ENCODE measurements at places on chromosomes 1 and 21. TPM values are rescaled to one million over a fixed set of nuclear protein-coding genes. Genes with fewer than 3 reads are reported as not detected.

- DNase-seq, result no peak
Measured at GRCh38 chr1:40057310-40058030, 16.9 kb downstream of the CAP1 start.

DNA sequence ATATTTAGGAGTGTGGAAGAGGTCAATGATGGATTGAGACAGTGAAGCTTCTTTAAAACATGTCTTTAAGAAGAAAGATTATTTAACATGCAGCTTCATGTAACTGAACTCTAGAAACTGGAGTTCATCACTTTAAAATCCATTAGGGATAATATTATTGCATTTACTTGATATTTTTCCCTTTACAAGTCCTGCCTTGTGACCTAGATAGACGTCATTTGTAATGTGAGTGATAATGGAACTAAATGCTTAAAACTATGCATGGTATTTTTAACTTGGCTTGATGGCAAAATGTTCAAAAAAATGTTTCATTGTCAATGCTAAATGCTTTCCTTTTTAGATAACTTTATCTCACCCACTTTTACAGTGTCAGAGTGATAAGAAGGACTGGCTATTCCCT, 723.7 kb downstream of the RWDD3 start:
- DNase-seq, result no peak

- no peak for DNase-seq
Measured at GRCh38 chr1:223500560-223501425, 107.6 kb downstream of the CCDC185 start.

Gene OR6N1
- total RNA-seq, result not detected

- DNase-seq, result no peak
Measured at GRCh38 chr1:180777072-180777689, 135.5 kb upstream of the KIAA1614 start.

Gene TNFRSF9
- total RNA-seq, result 6.4 TPM

GRCh38 chr1:224245188-224245587, 62.1 kb downstream of the DEGS1 start:
- DNase-seq, result no peak

DNA sequence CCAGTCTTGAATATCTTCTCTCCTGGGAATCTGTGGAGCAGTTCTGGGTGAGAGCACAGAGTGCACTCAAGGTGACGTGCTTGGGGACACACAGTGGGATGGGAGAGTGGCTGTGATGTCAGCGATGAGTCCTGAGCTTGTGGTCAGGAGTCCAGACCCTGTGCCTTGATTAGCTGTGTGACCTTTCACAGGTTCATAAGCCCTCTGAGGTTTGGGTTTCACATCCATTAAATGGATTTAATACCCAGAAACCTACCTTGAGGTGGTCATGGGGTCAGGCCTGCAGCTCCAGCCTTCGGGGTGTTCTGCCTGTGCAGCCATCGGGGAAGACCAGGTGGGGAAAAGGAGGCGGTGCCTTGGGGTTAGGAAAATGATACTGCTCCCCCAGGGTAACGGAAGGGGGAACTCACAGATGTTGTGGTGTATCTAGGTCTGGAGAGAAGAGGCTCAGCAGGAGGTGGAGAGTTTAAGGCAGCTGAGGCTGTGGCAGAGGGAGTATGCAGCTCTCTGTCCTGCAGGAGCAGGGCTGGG, 38.5 kb upstream of the ETV3 start:
- no peak for DNase-seq

GRCh38 chr1:3453891-3454810, at the start of gene ARHGEF16:
Gene ARHGEF16 (plus strand): TSS chr1:3454665. CDS start chr1:3463085, 8,420 bp downstream.
- DNase-seq, result peak; percentile 55

GRCh38 chr1:76186554-76187170, 112.1 kb downstream of the ST6GALNAC3 start:
- no peak for DNase-seq

DNA sequence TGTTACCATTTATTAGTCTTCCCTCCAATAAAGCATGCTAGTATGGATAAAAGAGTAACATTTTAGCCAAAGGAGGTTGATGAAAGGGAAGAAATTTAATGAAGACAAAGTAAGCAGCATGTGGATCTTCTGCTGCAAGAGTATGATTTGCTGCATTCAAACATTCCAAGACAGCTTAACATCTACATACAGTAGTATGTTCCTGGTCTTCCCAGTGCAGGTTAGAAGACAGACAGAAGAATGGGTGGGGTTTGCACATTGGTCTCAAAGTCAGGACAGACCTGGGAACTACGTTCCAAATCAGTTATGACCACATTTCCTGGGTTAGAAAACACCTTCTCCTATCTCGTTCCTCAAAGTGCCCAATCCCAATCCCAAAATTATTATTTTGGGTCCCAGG, 43.3 kb downstream of the PUM1 start:
- no peak for DNase-seq

Gene HHAT
- total RNA-seq, result 1.1 TPM

DNA sequence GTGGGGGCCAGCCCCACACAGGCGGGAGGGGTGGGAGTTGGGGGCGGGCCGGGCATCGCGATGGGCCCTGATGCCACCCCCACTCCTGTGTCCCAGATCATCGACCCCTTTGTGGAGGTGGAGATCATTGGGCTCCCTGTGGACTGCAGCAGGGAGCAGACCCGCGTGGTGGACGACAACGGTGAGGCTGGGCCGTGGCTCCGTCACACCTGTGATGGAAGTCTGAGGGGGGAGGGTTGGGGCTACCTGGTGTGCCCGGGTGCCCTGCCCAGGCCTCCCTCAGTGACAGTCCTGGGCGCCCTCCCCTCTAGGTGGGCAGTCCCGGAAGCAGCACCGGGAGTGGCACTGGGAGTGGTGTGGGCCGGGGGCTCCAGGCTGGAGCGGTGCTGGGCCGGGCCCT, 22.6 kb downstream of the PLCH2 start:
- DNase-seq, result no peak

DNA sequence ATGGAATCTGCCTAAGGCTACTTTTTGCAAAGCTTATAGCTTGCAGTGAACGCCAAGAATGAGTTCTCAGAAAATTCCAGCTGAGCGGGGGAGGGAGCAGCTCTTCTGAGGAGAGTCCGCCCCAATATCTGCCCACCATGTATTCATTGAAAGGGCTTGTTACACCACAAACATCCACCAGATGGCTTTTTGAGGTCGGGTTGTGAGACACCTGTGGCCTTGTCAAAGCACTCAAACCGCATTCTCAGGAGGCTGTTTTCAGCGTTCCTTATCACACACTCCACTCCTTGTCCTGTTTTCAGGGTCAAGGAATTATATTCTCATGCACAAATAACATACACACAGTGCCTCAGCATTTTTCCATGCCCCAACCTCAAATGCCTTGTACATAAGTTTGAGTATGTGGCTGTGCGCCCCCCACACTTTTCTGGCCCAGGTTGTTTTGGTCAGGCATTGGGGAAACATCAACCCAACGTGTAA, 3.9 kb upstream of the C4BPB start:
- no peak for DNase-seq

- no peak for DNase-seq
Measured at GRCh38 chr1:241235256-241235897, 121.6 kb downstream of the RGS7 start.

Gene EXTL1
- total RNA-seq, result not detected

Gene ADAMTS5
- total RNA-seq, result 0.08 TPM

DNA sequence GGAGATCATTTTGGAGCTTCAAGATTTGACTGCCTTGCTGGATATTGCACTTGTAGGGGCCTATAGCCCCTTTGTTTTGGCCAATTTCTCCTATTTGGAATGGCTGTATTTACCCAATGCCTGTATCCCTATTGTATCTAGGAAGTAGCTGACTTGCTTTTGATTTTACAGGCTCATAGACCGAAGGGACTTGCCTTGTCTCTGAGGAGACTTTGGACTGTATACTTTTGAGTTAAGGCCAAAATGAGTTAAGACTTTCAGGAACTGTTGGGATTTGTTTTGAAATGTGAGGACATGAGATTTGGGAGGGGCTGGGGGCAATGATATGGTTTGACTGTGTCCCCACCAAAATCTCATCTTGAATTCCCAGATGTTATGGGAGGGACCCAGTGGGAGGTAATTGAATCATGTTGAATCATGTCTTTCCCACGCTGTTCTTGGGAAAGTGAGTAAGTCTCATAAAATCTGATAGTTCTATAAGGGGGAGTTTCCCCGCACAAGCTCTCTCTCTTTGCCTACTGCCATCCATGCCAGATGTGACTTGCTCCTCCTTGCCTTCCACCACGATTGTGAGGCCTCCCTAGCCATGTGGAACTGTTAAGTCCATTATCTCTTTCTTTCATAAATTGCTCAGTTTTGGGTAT, 276.1 kb downstream of the LMX1A start:
- DNase-seq, result no peak

Gene COL8A2
- 0.09 TPM for total RNA-seq

DNA sequence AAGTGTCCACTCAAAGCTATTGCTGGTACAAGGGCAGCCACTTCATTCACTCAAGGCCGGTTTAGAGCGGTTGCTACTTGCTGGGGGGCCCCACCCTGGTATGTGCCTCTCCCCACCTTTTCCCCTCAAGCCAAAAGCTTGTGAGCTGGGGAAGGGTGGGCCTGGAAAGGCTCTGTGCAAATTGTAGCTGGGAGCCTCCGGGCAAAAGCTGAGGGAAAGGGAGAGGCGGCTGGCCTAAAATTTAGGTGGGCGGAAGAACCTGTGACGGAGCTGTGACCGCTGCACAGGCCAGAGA, 306 bp upstream of the SH3D21 start:
- DNase-seq, result no peak

GRCh38 chr1:76940571-76941335, 73.5 kb downstream of the ST6GALNAC5 start:
- DNase-seq, result no peak

- no peak for DNase-seq
Measured at GRCh38 chr1:188599313-188599712, 1770.6 kb downstream of the PLA2G4A start.

- no peak for DNase-seq
Measured at GRCh38 chr1:181969902-181970301, 91.6 kb downstream of the ZNF648 start.

GRCh38 chr1:48222501-48223242, at the start of gene SLC5A9:
Gene SLC5A9 (plus strand): TSS chr1:48222716. CDS start chr1:48222737, 21 bp downstream.
- DNase-seq, result no peak

- DNase-seq, result no peak
Measured at GRCh38 chr1:8016210-8016894, 9.8 kb downstream of the ERRFI1 start.

- no peak for DNase-seq
Measured at GRCh38 chr21:44611551-44611950, 328 bp upstream of the KRTAP10-8 start.

Gene SPRR4
- not detected for total RNA-seq

Gene FABP3
- not detected for total RNA-seq

DNA sequence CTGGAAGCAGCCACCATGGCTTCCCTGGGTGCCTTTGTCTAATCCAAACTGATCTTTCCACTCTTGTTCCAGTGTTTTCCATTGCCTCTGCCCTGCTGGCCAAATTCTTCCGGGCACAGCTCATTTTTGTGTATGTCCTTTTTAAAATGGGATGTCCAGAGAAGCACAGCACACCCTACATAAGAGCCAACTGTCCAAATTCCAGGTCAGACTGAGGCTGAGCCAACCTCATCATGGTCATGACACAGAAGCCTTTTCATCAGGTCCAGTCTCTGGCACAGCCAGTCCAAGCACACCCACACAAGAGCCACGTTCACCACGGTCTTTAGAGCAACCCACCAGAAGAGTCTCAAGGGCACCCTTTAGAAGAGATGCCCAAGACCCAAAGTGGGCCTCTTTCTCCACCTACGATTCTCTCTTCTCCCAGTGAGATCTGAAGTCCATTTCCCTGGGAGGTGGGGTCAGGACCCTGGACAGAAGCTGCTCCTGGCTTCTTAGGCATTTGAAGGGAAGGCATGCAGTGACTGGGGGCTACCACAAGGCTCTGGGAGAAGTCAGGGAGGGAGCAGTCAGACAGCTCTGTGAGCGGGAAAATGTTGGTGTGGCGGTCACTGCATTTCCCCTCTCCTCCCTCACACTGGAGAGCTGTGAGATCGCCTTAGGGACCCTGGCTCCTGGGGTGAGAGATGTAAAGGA, 53.2 kb downstream of the SYT2 start:
- no peak for DNase-seq

DNA sequence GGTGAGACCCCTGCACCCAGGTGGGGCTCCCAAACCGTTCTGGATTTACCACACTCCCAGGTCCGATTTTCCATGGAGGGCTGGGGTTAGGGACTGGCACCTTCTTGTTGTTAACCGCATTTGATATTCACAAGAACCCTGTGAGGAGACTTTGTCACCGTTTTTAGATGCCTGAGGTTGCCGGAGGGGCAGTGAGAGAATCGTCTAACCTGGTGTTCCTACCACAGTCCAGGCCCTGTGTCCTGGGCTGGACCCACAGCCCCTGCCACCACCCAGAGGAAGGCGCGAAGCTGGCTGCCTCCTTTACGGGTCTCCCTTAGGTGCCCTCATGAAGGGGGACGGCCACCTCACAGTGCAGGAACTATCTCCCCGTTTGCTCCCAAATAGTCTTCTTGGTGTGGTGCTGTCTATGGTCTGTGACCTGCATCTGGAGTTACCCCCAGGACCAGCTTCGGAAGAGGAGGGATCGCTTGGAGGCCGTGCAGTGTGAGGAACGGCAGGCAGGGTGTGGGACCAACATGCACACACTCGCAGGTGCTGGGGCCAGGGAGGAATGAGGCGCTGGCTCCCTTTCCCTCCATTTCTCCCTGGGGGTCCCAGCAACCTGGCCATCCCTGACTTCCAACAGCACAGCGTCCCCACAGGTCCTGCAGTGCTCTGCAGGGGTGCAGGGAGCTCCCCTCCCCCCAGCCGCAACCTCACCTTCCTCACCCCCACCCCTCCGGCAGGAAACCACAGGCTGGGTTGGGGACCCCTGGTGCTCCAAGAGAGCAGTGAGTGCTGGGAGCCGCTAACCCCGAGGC, 7.0 kb downstream of the SIM2 start:
- DNase-seq, result peak; percentile 22

DNA sequence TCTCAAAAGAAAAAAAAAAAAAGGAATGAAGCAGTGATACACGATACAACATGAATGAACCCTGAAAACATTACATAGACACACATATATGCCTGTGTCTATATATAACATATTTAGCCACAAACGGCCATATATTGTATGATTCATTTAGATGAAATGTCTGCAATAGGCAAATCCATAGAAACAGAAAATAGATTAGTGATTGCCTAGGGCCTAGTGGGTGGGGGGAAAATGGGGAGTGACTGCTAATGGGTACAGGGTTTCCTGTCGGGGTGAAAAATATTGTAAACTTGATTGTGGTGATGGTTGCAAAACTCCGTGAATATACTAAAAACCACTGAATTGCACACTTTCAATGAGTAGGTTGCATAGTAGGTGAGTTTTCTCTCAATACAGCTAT, 6.0 kb upstream of the H6PD start:
- no peak for DNase-seq

- DNase-seq, result peak; percentile 52
Measured at GRCh38 chr1:5637171-5637570, 355.1 kb downstream of the NPHP4 start.

- DNase-seq, result no peak
Measured at GRCh38 chr1:239861985-239862384, 229.7 kb upstream of the FMN2 start.

Gene CFAP141
- total RNA-seq, result 1.2 TPM

Gene PADI1
- not detected for total RNA-seq
